Neuronal stem cell (in vitro differentiated cells): ENCODE measurements at places on chromosomes 13 and 19.

GRCh38 chr19:41232686-41233085 is 13.7 kb downstream of the AXL start:
- no peak for DNase-seq

GRCh38 chr19:23758187-23759074 is at the start of gene ZNF681:
ZNF681 (minus strand) TSS chr19:23758891; CDS start chr19:23758749, 142 bp downstream.
- peak; percentile 74 for DNase-seq

DNA sequence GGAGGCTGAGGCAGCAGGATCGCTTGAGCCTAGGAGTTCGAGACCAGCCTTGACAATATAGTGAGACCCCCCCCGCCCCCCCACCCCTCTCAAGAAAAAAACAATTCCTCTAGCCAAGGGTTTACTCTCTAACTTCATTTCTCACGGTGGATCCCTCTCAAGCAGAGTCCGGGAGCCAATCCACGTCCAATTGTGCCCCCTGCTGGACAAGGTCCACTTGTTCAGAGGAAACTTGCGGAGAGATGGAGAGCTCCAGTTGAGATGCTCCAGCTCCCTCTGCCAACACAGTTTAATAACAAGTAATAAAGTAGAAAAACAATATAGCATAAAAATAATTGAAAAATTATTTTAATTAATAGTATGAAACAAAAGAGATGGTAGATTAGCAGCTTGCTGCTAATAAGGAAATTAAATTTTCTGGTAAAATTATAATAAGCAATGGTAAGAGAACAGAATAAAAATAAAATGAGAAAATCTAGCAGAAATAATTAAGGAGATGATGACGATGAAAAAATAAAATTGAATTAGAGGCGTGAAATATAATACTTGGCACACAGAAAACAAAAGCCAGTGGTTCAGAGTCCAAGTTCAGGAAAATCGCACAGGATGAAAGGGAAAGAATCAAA is 14.5 kb upstream of the SIGLEC14 start:
- peak; percentile 73 for DNase-seq

DNA sequence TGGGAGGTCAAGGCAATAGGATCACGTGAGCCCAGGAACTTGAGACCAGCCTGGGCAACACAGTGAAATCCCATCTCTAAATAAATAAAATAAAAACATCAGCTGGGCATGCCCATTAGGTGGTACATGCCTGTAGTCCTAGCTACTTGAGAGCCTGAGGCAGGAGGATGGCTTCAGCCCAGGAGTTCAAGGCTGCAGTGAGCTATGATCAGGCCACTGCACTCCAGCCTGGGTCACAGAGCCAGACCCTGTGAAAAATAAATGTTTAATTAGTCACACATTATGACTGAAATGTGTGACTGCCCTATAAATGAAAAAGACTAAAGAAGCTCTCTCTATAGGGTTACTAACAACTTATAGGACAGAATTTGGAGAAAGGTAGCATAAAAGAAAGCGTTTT is 37.7 kb downstream of the USP12 start:
- DNase-seq: no peak

DNA sequence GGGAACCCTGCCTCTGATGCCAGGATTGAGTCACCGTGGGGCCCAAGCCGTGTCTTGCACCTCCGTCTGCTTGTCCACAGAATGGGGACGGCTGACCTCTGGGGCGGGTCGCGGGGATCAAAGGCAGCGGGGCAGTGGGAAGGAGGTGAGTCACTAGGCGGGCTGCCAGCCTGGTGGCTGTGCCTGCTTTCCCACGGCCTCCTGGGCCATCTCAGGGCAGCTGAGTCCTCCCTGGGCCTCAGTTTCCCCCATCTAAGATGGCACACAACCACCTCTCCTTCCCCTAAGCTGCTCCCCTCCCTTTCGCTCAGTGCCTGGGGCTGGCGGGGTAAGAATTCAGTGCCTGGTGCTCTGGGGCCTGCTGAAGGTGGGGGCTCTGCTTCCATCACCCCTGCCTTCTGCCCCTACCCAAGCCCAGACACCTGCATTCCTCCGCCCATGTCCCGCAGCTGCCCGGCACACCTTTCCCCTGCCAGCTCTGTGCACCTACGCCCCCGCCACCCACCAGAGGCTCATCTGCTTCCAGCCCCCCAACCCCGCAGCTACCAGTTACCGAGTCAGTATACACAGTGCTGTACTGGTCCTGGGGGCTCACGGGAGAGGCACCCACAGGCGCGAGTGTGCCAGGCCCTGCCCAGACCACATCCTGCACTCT is 3.5 kb downstream of the MKNK2 start:
- DNase-seq: no peak

- DNase-seq: no peak
Measured at GRCh38 chr19:17719730-17720400, 585 bp downstream of the MAP1S start.

GRCh38 chr19:10809651-10810285 is 26.2 kb downstream of the TMED1 start:
- no peak for DNase-seq

DNA sequence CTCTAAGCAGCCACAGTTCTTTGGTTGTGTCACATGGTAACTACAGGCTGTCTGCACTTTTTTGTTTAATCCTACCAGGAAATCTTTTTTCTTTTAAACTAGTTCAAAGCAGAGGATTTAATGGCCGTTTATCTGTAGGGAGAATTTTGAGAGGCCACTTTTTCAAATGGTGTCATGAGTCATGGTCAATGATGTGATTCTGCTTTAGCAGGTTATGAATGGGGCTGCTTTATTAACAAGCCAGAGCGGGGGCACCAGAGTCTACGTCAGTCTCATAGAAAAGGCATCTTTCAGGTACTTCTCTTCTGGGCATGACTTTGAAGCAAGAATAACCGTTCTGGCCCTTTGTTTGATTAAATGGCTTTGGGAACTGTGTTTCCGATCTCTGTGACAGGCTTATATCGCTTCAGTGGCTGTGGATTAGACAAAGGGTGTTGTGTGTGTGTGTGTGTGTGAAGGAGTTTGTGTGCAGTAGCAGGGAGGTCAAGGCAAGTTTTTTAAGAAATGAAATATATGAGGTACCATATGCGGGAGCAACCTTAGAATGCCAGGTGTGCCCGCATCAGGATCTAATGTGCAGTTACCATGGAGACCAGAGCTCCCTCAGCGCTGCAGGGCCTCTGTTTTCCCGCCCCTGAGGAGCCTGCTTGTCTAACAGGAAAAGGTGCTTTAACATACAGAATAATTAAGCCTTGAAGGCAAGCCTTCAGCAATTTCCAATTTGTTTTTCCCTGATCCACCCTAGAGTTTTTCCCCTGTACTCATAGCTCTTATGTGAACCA is 120.5 kb downstream of the KATNAL1 start:
- no peak for DNase-seq

GRCh38 chr19:4586691-4587090 is 27.2 kb upstream of the SEMA6B start:
- no peak for DNase-seq

DNA sequence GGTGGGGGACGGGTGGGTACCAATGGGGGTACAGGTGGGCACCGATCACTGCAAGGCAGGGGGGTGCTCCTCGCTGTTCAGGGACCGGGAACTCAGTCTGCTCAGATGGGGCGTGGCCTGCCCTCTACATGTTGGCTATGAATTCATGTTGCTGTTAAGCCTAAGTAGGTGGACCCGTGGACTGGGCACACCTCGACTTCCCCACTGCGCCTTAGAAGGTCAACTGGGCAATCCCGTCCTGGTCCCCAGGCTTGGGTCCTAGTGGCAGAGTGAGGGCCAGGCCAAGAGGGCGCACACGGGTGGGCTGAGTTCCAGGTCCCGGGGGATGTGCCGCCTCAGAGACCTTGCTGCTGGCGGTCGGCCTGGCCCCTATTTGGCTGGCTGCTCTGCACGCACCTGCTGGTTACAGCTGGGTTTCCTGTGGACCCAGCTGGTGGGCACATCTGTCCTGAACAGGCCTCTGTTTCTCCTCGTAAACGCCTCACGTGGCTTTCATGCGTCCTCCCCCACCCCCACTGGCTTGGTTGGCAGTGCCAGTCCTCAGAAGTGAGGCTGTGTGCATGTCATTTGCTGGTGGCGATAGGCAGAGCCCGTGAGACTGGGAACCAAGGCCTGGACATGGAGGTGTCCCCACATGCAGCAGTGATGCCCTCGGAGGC is 13.5 kb upstream of the ZNF554 start:
- DNase-seq: no peak

- DNase-seq: no peak
Measured at GRCh38 chr13:40192858-40193257, 473.6 kb downstream of the FOXO1 start.

DNA sequence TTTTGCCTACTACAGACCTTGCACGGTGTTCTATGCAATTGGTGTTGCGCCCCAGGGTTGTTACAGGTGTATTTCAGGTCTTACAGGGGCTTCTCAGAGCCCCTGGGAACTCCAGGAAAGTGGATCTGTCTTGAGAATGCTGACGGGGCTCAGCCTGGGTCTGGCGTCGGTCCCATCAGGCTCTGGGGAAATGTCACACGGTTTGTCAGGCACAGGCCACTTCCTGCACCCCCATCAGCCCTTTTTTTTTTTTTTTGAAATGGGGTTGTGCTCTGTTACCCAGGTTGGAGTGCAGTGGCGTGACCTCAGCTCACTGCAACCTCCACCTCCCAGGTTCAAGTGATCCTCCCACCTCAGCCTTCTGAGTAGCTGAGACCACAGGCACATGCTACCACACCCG is 13.2 kb downstream of the CLEC4G start:
- no peak for DNase-seq

DNA sequence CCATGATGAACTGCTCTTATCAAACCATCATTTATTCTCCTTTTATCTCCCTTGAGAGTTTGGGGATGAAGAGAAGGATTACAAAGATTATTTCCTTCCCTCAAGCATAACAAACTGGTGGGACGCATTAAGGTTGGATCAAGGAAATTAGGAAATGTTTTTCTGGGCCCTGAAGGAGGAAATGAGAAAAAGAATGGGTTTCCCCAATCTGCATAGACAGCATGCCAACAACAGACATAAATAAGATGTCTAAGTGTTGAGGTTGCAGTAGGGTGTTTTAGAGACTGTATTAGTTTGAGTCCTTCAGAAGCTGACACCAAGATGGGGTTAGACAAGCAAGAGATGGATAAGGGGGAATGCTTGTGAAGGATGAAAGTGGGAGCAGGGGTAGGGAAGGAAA is 7.3 kb downstream of the EPSTI1 start:
- DNase-seq: no peak

DNA sequence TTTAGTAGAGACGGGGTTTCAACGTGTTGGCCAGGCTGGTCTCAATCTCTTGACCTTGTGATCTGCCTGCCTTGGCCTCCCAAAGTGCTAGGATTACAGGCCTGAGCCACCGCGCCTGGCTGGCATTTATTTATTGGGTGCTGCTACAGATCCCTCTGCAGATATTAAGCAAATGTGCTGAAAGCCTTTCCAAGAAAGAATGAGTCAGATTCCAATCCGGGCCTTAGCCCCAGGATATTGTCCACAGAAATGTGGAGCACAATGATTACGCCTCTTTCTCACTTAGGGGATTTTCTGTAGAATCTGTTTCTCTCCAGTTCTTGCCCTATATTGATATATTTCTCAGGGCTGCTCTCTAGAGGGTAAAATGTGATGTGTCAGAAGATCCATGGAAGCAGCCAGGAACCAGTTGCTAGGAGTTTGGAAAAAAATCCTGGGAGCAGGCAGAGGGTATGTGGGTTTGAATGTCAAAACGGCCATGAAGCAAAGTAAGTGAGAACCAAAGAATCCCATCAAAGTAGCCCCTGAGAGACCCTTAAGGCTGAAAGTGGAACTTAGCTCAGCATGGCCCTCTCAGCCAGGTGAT is 24.8 kb upstream of the IGFL4 start:
- DNase-seq: no peak

- DNase-seq: no peak
Measured at GRCh38 chr13:21435687-21436151, 23.4 kb downstream of the ZDHHC20 start.

- DNase-seq: no peak
Measured at GRCh38 chr13:70844391-70845108, 736.3 kb upstream of the KLHL1 start.

DNA sequence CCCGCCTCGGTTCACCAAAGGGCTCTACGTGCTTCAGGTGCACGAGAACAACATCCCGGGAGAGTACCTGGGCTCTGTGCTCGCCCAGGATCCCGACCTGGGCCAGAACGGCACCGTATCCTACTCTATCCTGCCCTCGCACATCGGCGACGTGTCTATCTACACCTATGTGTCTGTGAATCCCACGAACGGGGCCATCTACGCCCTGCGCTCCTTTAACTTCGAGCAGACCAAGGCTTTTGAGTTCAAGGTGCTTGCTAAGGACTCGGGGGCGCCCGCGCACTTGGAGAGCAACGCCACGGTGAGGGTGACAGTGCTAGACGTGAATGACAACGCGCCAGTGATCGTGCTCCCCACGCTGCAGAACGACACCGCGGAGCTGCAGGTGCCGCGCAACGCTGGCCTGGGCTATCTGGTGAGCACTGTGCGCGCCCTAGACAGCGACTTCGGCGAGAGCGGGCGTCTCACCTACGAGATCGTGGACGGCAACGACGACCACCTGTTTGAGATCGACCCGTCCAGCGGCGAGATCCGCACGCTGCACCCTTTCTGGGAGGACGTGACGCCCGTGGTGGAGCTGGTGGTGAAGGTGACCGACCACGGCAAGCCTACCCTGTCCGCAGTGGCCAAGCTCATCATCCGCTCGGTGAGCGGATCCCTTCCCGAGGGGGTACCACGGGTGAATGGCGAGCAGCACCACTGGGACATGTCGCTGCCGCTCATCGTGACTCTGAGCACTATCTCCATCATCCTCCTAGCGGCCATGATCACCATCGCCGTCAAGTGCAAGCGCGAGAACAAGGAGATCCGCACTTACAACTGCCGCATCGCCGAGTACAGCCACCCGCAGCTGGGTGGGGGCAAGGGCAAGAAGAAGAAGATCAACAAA is 2.6 kb downstream of the PCDH17 start:
- DNase-seq: no peak

GRCh38 chr13:102932331-102932730 is 86.5 kb downstream of the ERCC5 start:
- DNase-seq: no peak

GRCh38 chr19:1037621-1038064 is 2.3 kb upstream of the ABCA7 start:
- no peak for DNase-seq

DNA sequence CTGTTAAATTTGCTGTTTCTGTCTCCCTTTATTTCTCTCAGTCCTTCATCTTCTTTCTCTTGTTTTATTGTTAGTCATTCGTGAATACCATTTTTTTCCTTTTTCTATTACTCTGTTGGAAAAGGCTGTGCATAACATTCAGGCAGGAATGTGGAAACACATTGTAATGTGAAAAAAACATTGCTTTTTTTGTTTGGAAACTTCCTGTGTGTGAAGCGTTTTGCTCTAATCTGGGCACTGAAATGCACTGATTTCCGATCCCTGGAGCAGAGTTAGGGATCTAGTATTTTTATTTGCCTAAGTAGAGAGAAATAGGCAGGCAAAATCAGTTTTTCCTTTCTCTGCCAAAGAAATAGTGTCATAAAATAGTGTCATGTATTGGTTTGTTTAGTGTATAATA is 155.5 kb downstream of the PCCA start:
- DNase-seq: no peak

DNA sequence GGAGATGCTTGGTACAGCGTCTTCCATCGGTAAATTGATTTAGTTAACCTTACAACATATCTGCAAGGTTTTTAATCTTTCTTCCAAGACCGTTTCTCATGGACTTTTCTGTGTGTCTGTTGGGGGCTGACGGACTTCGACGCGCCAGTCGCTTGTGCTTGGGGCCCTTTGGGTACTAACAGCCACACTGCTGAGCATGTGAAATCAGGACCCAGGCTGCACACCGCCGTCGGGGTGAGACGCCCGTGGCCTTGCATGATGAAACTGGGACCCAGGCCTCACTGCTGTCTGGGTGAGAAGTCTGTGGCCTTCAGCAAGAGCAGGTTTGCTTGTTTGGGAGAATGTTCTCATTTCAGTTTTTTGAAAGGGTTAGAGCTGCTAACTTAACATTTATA is 9.8 kb downstream of the ATP4B start:
- DNase-seq: no peak
